ENCODE measurements at places on chromosomes 4 and X.

GRCh38 chr4:165410214-165410613 lies 31.4 kb downstream of the CPE start:
- DNase-seq, result no peak

DNA sequence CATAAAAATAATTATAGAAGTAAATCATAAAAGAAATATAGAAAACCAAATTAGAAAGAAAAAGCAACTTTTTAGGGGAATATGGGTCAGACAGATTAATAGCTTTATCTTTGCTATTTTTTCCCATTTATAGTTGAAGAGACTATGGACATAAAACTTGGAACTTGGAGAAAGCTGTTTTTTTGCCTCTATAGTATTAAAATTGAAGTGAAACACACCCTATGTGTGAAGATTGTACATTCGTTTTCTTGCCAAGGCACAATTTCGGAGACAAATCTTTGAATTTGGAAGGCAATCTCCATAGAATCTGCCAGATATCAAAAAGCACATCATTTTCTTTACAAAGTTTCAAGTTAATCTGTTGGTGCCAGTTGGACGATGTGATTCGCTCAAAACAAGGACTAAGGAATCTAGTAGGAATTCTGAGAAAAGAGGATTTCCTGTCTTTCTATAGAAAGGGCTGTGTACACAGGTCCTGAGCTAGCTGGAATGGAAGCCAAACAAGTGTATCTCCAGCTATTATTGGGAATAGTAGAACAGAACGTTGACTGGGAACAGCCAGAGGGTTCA lies 156.3 kb downstream of the SLC7A11 start:
- DNase-seq, result no peak

- no peak for DNase-seq
Measured at GRCh38 chr4:174865418-174865985, 36.5 kb upstream of the GLRA3 start.

DNA sequence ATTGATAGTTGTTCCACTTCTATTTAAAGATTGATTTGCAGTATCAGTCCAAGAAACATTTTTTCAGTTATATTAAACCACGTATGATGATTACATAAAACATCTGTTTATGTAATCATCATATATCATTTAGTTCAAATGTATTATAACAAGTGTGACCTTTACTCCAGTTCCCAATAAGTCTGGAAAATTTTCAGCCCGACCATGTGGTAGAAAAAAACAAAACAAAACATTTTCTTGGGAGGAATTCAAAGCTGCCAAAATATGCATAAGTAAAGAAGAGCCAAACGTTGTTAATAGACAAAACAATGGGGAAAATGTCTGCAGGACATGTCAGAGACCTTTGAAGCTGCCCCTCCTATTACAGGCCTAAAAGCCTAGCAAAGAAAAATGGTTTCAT lies 709.1 kb downstream of the FAT4 start:
- DNase-seq, result no peak

GRCh38 chr4:146640465-146641061 lies 1.9 kb downstream of the POU4F2 start:
- DNase-seq, result no peak

DNA sequence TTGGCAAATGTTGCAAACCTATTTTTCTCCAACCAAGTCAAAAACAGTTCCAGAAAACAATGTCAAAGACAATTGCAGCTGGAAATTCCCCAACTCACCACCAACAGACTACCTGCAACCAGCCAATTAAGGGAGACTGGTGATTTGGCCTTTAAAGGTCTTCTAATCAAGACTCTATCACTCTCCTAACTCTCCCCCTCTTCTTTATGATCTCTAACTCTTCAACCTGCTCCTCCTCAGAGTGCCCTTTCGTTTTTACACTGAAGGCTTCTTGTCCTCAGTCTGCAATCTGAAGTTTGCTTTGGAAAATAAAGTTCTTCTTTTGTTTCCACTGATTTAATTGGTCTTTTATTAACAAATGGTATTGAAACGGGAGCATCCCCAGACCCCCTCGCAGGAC lies 203.9 kb downstream of the TECRL start:
- DNase-seq, result no peak

GRCh38 chr4:1051472-1051871 lies 40.0 kb downstream of the FGFRL1 start:
- no peak for DNase-seq

DNA sequence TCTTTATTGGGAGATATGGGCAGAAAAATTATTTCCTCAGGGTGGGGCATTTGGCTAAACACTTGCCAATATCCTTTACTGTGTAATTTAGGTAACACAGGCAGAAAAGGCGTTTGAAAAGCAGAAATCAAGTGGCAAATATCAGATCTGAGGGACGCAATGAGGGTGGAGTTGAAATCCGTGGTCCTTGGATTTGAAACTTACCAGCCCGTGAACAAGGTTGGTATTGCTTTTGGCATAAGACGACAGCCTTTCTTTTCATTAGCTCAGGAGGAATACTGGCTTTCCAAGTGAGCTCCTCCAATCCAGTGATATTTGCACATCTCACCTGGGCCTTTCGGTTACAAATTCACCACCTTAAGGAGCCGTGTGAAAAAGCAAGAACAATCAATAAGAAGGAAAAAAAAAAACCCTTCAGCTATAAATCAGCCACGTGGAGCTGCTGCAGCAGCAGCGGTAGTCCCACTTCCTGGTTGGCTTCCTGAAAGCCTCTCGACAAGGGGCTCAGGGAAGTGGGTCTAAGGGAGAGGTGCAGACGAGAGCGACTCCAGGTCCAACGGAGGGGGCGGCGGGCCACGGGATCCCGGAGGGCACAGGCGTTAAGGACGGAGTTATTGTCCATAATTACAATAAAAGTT lies 734 bp upstream of the GALNT7 start:
- DNase-seq, result peak; percentile 17

- no peak for DNase-seq
Measured at GRCh38 chr4:110442309-110442708, 33.6 kb upstream of the ENPEP start.

- no peak for DNase-seq
Measured at GRCh38 chr4:13872155-13872554, 244.6 kb upstream of the BOD1L1 start.

- no peak for DNase-seq
Measured at GRCh38 chrX:42533761-42534160, 244.2 kb downstream of the PPP1R2C start.
